PC-9 (cell line): ENCODE measurements at places on chromosomes 12 and 14.

GRCh38 chr14:90871605-90872233 lies 55.5 kb upstream of the TTC7B start:
- DNase-seq: no peak

DNA sequence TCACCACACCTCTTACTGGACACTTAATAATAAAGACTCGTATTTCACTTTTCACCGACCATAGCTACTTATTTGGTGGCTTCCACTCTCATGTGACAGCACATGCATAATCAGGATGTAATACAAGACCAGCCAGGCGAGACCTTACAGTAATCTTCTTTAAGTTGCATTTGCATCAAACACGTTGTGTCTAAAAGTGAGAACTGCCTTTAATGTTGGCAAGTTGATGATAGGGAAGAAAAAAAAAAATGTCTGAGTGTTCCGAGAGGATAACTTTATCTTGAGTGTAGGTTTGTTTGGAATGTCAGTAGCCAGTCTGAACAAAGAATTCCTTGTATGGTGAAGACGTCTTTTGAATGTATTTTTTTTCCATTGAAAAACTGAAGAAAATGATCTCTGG lies 440.4 kb downstream of the ADAMTS20 start:
- DNase-seq: no peak

- no peak for DNase-seq
Observed at GRCh38 chr12:57733928-57734327, 4.6 kb downstream of the AGAP2 start.

DNA sequence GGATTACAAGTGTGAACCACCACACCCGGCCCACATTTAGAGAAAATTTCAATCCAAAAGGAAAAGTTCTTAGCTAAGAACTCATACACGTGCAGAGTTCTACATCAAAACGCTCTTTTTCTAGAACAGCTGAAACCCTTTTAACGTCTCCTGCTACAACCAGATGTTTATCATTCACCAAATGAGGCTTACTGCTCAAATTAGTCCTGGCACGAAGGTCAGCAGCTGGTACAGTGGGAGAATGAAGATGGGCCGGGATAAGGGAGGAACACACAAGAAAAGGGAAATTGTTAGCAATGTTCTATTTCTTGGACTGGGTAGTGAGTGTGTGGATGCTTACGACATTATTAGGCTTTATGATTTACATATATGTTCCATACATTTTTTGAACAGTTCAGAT lies 37.2 kb downstream of the PRKAB1 start:
- DNase-seq: no peak
